Aorta (tissue), 5 donors: ENCODE measurements at places on chromosomes 6 and 20.
A peak's percentile ranks its signal among the peaks of the same experiment; 100 is the strongest.

DNA sequence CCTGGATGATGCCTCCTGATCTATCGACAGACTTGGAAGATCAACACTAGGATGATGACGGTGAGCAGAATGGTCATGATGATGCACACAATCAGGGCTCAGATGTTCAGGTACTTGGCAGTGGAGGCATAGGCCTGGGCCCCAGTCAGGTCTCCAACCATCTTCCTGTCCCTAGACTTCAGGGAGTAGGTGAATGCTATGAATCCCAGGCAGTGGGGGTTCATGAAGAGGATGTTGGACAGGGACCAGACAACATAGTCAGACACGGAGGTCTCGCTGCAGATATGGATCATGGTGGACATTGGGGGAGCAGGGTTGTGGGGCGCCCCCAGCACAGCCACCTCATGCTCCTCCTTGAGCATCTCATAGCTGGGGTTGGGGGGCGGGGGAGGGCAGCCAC, 27.5 kb downstream of the HLA-F start:
- DNase-seq, result no peak

- peak; percentile 10 for DNase-seq
These were observed 34.2 kb upstream of the FRMD1 start for GRCh38 chr6:168113226-168113625.

DNA sequence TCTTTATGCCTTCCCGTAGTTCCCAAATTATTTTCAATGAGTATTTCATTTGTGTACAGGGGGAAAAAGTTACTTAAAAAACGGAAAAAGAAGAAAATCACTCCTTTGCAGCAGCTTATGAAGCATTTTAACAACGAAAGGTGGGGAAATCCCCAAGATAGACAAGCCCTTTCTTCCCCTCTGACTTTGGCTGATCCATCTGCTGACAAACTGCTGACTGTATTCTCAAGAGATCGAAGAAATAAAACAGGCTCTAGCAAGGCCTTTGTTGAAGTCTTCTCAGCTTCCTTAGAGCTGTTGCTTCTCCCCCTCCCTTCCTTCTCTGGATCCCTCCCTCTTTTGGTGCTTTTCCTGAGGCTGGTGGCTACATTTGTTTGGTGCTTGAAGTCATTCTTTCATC, 325.2 kb downstream of the NRN1 start:
- no peak for DNase-seq

- no peak for DNase-seq
These were observed 385.7 kb upstream of the MMS22L start for GRCh38 chr6:97668716-97669115.

GRCh38 chr20:19137641-19138040, 74.8 kb upstream of the SLC24A3 start:
- DNase-seq, result no peak

DNA sequence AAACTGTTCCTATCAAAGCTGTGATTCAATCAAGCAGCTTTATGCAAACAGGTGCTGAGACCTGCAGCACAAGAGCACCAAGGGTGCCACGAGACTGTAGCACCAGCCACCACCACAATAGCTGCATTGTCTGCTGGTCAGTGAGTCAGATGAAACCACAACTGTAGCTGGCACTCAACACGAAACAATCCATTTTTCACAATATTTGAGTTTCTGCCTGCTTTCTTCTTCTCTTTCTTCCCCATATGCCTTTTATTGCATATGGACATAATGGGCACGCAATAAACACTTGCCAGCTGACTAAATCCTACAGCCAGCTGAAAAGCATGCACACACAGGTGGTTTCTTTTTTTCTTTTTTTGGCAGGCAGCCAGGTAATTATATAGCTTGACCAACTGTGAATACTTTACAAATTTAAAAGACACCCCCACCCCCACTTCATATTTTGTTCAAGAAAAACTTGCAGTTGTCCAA, 16.6 kb downstream of the SLC2A12 start:
- no peak for DNase-seq

GRCh38 chr6:164663634-164664033, 645.8 kb downstream of the C6orf118 start:
- no peak for DNase-seq

- no peak for DNase-seq
These were observed 76.6 kb downstream of the SOD2 start for GRCh38 chr6:159616456-159616855.
